Stimulated activated CD8-positive, alpha-beta memory T cell treated with anti-CD3 and anti-CD28 coated beads, Interleukin-4, amount 100 ng/mL, for 48 hours (primary cell): ENCODE measurements at places on chromosomes 3 and 15.

DNA sequence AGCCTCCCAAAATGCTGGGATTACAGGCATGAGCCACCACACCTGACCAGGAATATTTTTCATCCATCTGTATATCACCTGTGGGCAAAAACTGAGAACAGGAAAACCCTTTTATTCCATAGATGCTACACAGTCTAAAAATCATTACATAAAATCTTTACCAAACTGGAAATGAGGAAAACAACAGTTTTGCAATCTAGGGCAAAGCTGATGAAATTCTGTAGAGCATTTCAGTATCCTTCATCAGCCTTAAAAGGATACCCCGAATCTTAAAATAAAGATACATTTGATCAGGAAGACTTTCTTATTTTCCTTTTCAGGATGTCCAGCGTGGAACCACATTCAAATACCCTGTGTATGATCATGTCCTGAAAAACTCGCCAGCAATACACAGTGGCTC lies 7.1 kb downstream of the SIAH2 start:
- no peak for DNase-seq

- DNase-seq, result no peak
Measured at GRCh38 chr3:46422617-46423016, 15.6 kb downstream of the CCRL2 start.

DNA sequence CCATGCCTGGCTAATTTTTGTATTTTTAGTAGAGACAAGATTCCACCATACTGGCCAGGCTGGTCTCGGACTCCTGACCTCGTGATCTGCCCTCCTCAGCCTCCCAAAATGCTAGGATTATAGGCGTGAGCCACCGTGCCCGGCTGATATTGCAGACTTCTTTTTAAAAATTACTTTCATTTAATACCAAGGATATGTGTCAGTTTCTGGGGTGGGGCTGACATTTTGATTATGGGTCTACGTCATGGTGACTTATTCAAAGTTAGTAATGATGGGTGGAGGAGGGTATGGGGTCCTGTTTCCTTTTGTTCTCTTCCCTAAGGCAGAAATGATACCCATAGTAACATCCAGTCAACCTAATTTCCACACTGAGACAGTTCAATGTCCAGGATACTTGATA lies 34.7 kb downstream of the GBE1 start:
- no peak for DNase-seq

- no peak for DNase-seq
Measured at GRCh38 chr3:3448468-3448867, 269.0 kb upstream of the CRBN start.

GRCh38 chr3:147854542-147854941 lies 445.4 kb downstream of the ZIC1 start:
- no peak for DNase-seq

GRCh38 chr15:86661580-86661979 lies 581.9 kb downstream of the AGBL1 start:
- no peak for DNase-seq

DNA sequence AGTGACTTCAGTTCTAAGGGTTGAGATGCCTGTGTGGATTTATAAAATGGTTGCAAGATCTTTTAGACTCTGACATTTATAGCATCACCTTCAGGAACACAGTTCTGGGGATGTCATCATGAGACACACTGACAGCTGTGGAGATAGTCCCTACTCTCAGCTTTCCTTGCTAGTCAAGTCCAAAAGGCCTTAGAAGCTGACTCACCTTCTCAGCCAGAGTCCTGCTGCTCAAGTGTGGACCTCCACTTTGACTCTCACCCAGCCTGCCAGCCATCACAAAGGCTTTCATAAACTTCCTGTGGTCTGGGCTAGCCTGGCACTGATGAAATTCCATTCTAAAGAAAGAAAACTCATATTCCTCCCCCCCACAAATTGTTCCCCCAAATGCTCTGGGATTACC lies 44.8 kb downstream of the TMEM39A start:
- DNase-seq, result no peak

DNA sequence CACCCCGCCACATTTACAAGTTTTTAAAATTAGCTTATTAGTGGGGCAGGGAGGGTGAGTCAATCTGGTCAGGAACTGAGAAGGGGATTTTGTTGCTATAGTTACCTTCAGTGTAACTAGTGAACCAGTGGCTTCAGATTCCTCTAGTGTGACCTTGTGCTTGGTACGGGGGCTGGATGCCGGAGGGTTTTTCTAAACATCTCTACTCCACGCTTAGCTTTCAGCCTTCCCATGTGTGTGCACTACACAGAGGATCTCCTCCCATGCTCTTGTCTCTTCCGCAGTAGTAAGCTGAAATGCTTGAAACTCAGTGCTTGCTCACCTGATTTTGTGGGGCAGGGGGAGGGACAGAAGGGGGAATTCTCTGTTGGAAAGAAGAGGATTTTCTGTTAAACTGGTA lies 67.9 kb upstream of the AKAP13 start:
- DNase-seq, result no peak

- DNase-seq, result no peak
Measured at GRCh38 chr3:139572847-139573672, 33.5 kb upstream of the RBP1 start.

DNA sequence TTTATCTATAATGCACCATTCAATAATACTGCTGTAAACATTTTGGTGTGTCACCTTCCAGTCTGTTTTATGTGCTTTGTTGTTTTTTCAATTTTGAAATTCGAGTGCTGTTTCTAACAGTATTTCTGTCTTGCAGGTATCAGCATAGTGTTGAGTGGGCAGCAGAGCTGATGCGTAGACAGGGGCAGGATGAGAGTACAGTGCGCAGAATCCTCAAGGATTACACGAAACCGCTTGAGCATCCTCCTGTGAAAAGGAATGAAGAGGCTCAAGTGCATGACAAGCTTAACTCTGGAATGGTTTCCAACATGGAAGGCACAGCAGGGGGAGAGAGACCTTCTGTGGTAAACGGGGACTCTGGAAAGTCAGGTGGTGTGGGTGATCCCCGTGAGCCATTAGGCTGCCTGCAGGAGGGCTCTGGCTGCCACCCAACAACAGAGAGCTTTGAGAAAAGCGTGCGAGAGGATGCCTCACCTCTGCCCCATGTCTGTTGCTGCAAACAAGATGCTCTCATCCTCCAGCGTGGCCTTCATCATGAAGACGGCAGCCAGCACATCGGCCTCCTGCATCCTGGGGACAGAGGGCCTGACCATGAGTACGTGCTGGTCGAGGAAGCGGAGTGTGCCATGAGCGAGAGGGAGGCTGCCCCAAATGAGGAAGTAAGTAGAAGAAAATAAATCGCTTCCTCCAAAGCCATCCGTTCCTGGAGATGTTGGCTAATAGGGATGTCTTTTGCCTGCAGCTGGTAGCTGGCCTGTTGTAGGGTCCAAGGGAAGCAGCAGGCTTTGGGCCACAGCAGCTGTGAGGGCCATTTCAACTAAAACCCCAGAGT lies 19.1 kb downstream of the TSEN2 start:
- no peak for DNase-seq

DNA sequence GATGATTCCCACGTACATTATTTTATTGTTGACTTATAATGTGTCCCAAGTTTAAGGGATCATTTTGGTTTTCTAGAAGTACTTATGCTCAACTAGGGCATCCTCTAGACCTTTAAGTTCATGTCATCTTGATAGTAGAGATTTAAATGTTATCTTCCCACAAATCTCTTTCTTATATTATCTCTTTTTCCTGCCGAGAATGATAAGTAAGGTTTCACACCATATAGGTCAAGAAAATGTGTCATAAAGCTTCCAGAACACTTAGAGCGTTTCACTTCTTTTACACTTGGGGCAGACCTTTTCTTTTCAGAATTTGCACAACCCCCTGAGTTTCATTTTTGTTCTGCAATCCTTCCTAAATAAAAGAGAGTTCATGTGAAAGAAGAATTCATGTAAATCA lies 142.0 kb upstream of the CBLB start:
- DNase-seq, result no peak

DNA sequence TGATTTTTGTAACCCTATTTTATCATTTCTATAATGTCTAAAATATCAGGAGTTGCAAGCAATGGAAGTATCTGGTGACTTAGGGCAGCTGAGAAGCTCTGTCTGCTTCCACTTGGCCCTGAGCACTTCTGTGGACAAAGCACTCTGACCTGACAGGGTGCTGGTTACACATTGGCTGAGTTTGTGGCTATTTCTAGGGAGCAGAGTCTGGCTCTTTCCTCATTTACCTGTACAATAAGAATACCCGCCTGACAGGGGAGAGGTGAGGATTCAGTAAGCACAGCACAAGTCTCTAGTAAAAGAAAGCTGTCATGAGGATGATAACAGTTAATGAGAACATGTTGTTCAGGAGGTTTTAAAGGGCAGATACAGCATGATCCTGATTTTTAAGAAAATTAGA lies 33.3 kb upstream of the SPESP1 start:
- DNase-seq, result no peak

- no peak for DNase-seq
Measured at GRCh38 chr3:171407759-171408158, 52.4 kb downstream of the TNIK start.

- DNase-seq, result no peak
Measured at GRCh38 chr3:171255236-171255806, 204.9 kb downstream of the TNIK start.

DNA sequence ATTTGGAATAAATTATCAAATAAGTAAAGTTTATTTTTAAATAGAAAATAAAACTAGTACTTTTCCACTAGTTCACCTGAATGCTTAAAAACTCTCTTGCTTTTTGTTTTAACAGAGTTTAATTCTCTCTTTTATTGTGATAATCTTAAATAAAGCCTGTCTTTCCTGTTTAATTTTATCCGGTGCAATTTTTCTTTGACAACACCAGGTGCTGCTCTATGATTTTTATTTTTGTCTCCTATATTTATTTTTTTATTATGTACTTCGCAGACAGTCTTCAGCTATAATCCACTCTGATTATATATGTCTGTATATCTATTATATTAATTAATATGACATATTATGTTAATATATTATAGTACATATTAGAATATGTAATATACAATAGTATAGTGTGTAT lies 1293.0 kb upstream of the EPHA6 start:
- DNase-seq, result no peak
